Suppressor macrophage (primary cell): ENCODE measurements at places on chromosomes 4 and X.
A peak's percentile ranks its signal among the peaks of the same experiment; 100 is the strongest.

DNA sequence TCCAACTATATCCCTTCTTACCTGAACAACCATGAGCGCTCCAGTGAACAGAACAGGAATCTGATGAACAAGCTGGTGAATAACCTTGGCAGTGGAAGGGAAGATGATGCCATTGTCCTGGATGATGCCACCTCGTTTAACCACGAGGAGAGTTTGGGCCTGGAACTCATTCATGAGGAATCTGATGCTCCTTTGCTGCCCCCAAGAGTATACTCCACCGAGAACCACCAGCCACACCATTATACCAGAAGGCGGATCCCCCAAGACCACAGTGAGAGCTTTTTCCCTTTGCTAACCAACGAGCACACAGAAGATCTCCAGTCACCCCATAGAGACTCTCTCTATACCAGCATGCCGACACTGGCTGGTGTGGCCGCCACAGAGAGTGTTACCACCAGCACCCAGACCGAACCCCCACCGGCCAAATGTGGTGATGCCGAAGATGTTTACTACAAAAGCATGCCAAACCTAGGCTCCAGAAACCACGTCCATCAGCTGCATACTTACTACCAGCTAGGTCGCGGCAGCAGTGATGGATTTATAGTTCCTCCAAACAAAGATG lies 870.2 kb downstream of the ADGRL3 start:
- DNase-seq = no peak

- no peak for DNase-seq
Observed at GRCh38 chr4:113007151-113007550, 42.3 kb upstream of the ANK2 start.

GRCh38 chrX:40973619-40974018 lies 111.6 kb upstream of the USP9X start:
- DNase-seq = no peak

DNA sequence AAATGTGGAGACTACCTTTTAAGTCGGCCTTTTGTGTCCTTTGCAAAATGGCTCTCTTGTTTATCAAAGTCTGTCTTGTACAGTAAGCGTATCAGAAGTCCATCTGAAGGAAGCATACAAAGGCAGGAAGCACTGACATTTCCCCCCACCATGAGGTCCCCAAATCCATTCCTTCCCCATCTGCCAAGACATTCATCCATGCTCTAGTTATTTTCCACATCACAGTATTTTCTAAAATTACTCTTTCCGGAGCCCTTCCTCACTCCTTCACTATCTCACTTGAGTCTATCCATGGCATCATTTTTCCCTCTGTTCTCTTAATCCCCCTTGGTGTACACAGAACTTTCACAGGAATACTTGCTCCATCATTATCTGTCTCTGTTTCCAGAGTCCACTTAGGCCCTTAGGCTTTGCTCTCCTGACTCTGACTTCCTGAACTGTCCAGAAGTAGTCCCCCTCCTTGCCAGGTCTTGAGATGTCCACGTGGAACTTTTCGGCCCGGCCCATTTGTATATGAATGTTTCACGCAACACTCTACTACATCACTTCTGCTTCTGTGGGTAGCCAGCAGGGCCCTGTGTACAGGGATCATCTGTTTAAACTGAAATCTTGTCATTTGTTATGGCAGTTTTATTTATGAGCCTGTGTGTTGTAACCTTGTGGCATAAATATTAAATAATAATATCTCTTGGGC lies 2.1 kb downstream of the SEL1L3 start:
- DNase-seq = peak; percentile 88

- DNase-seq = no peak
Observed at GRCh38 chr4:145898466-145898865, 40.2 kb downstream of the ZNF827 start.

- no peak for DNase-seq
Observed at GRCh38 chrX:11346121-11346682, 53.0 kb downstream of the AMELX start.

DNA sequence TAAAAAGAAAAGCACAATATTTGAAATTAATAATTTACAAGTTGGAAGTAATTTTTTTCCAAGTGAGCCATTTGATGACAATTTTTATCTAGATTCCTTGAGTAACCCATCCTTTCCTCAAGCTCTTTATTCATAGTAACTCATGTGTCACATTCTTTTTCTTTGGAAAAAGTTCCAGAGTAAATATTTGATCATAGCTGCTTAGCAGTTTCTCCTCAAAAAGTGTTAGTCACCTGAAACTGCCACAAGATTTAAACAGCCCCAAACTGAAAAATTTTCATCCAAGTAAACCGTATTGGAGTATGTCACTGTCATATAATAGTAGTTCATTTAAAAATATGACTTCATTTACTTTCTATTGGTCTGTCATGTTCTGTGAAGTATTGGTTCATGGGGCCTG lies 94.6 kb upstream of the CASK start:
- DNase-seq = no peak

- no peak for DNase-seq
Observed at GRCh38 chr4:109368661-109369060, 65.0 kb upstream of the SEC24B start.

GRCh38 chr4:40843696-40844095 lies 93.9 kb downstream of the NSUN7 start:
- DNase-seq = peak; percentile 40

DNA sequence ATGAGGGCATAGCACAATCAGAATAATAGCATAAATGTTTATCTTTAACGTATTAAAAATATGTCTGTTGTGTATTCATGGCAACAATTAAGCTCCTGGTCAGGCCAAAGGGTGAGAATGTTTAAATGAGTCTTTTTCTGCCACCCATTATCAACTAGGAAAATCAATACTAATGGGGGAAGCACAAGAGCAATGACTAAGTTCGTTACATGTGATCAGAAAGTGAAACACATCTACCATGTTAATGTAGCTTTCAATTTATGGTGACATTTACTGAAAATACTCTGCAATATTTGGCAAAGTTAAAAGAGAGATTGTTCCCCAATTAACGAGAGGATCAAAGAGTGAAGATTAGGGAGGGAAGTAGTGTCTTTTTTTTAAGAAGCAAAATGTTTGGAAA lies 143.7 kb downstream of the NAA11 start:
- no peak for DNase-seq

GRCh38 chr4:93437991-93438390 lies 390.6 kb upstream of the ATOH1 start:
- no peak for DNase-seq

GRCh38 chrX:22088326-22088725 lies 56.2 kb downstream of the PHEX start:
- no peak for DNase-seq

DNA sequence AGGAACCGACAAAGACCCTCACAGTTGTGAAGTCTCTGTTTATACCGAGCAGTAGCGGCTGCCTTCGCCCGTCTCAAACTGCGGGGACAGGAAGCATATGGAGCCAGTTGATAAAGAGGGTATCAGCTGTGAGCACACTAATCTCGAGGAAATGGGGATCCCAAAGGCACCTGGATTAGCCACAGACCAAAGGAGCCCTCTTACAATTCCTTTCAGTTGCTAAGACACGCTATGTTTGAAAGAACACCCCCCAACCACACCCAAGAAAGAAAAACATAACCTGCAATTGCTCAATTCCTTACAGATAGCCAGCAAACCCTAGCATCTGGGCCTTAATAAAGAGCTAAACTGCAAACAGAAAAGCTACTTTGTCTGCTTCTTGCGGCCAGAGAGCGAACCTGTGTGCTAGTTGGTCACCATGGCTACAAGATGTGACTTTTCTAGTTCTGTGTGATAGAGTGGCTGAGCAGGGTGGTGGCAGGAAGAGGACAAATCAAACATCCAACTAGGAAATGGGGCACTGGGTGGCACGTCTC lies 23.3 kb upstream of the CHRNA9 start:
- DNase-seq = no peak

- no peak for DNase-seq
Observed at GRCh38 chr4:52862639-52863161, 583 bp downstream of the RASL11B start.

- peak; percentile 39 for DNase-seq
Observed at GRCh38 chr4:166091912-166092510, 219.0 kb downstream of the TLL1 start.

GRCh38 chrX:18983666-18984380 lies at the start of gene PHKA2:
PHKA2 (minus strand) TSS chrX:18984114; CDS start chrX:18983932, 182 bp downstream.
- peak; percentile 75 for DNase-seq

DNA sequence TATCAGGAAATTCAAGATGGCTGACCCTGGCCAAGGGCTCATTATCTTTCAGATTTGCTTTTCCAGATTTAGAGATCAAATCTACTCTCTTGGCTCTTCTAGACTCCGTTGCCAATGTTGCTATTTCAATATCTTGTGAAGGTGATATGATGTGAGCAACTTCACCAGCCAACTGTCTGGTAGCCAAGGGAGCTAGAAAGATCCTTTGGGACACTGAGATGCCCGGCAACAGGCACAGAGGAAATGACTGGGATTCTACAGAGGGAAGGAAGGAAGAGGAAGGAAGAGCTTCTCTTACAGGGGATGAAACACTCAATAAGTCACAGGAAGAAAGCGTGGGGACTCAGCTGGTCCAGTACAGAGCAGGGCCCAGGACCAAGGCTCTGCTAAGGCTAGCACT lies 121.9 kb upstream of the GPC4 start:
- DNase-seq = no peak

- DNase-seq = no peak
Observed at GRCh38 chr4:30903502-30904214, 183.5 kb downstream of the PCDH7 start.

DNA sequence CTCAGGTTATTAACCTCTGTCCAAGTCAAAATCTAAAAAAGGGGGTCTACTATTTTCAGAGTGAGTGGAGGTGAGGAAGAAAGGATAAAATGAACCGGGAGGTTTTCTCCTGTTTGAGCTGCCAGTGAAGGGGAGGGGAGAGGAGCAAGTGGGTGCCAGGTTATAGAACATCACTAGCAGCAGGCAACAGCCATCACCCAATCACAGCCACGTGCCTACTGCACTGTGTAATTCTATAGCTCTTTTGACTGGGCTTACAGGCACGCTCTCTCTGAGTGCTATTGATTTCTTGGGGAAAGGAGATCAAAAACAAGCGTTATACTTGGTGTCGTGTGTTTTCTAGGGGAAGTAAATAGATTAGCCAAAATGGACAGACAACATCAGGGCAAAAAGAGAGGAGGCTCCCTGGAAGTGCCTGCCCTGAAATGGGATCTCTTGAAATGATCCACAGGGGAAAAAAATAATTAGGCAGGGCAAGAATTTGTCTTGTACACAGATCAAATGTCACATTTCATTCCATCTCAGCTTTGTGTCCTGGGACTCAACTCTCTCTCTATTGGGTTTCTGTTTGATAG lies 300.5 kb upstream of the LCORL start:
- no peak for DNase-seq

DNA sequence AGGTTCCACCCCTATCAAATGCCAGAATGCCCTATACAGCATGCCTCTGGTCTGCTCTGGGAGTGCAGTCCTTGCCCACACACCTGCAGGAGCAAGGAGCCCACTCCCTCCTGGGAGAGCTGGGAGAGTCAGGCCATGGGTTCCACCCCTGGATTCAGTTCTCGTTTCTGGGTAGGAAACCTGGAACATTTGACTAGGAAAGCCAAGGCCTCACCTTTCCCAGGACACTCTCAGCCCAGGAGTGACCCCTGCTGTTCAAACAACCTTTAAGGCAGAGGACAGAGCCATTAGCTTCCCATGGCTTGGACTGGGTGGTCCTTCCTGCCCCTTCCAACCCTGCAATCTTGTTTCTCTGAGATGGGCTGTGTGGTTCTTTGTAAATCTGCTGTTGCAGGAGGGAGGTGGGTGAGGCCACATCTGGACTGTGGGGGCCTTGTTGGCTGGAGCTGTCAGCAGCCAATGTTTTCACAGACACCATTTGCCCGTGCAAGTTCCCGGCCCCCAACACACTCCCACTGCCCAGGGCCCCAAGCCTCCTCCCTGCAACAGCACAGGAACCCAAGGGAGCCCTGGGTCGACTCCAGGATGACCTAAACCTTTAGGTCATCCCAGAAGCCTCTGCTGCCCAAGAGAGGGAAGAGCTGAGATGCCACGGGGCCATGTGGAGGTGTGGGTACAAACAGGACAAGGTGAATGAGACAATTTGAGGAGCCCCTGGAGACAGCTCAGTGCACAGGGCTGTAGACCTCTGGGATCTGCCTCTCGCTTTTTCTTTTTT lies 104.4 kb downstream of the PJA1 start:
- peak; percentile 48 for DNase-seq

DNA sequence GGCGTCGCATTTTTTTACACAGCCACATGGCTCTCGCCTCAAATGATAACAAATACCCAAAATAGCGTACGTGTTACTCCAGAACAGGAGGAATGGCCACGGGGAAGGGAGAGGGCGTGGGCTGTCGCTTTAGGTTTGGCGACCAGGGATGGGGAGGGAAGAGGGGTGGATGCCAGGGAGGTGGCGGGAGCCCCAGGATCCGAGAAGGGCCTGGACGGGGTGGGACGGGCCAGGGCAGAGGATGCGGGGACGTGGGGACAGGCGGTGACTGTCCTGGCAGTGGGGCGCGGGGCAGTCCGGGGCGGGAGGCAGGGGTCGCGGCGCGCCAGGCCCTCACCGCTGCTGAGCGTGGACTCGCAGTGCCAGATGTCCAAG lies 631 bp downstream of the TMEM47 start:
- DNase-seq = no peak

DNA sequence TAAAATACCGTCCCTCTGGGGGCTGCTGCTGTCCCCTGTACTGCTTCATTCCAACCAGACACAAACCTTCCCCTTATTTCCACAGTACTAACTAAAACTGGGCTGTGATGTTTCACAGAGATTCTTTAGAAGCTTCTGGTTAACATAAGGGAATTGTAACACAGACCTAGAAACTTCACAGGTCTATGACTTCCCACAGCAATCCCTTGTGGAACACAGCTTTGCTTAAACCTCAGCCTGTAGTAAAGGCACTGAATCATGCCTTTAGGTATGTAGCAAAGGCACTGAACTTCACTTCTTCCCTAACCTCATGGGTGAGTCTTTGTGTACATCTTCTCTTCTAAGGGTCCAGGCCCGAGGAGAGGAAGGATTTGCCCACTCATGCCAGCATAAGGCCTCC lies 49.4 kb downstream of the SPINK2 start:
- DNase-seq = no peak

DNA sequence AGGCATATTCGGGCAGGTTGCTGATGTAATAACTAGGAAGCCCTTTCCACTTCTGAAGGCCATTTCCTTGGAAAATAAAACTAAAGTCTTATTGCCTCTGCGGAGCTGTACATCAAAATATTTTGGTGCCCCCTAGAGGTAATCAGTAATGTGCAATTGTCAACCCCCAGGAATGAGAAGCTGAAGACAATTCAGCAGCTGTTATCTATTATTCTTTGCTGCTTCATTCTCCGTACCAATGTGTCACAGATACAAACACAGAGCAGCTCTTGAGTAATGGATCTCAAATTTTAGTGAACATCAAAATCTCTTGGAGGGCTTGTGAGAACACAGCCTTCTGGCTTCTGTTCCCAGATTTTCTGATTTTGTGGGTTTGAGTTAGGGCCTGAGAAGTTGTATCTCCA lies 3.5 kb upstream of the SLIT2 start:
- DNase-seq = peak; percentile 44

- peak; percentile 23 for DNase-seq
Observed at GRCh38 chr4:40321574-40322275, 13.4 kb upstream of the CHRNA9 start.

GRCh38 chr4:179843370-179843769 lies 2399.8 kb upstream of the TENM3 start:
- DNase-seq = no peak
